ENCODE measurements at places on chromosomes 12 and 14.

GRCh38 chr12:1660304-1661187 is 30.3 kb upstream of the ADIPOR2 start:
- no peak for DNase-seq

DNA sequence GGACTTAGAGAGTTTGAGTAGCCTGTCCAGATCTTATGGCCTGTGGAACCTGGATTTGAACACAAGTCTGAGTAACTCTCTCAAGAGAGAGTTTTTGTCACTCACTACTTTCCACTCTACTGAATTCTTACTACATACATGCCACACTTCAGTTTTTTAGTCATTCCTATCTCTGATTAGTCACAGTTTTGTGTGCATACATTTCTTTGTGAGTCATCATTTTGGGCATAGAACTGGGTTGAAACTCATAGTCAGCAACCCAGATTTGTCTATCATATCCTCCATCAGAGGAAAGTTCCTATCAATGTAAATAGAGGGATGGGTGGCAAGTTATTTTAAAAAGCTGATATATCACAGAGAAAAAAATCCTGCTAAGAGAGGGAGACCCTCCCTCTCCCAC is 42.9 kb downstream of the FLRT2 start:
- no peak for DNase-seq

DNA sequence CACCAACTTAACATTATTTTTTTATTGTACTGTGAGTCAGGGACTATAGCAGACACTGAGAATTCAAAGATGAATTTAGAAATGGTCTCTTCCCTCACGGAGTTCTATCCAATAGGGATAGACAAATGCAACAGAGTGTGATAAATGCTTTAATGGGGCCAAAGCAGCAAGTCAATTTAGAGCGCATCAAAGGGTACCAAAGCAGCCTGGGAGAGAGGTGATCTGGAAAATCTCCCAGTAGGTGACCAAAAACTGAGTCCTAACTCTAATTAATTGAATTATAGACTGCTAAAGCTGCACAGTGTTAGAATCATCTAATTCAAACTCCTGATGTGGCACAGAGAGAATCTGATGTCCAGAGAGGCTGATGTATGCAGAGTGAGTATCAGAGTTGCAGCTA is 2.6 kb downstream of the LIN7A start:
- no peak for DNase-seq

DNA sequence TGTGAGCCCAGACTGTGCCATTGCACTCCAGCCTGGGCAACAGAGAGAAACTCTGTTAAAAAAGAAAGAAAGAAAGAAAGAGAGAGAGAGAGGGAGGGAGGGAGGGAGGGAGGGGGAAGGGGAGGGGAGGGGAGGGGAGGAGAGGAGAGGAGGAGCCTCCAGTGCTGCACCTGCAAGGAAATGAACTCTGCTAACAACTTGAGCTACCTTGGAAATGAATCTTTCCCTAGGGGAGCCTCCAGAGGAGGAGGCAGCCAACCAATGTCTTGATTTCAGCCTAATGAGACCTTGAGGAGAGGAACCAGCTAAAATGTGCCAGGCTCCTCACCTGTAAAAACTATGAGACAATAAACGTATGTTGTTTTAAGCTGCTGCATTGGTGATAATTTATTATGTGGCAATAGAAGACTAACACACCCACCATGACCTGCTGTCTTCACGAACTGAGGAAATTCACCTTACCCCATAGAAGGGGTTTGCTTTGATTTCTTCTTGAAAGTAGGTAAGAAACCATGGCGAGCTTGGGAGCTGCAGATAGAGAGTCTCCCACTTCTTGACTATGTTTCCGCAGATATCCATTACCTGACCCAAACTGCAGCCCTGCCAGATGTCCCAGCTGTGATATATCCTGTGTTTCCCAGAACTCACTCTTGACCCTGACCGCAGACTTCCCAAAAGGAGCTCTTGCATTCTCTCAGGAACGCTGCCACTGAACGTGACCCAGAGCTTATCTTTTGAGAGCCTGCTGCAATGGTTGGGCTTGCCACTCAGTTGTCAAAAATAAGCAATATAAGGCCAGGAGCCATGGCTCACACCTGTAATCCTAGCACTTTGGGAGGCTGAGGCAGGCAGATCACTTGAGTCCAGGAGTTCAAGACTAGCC is 31.5 kb upstream of the TMPO start:
- no peak for DNase-seq

GRCh38 chr12:112304436-112304835 is 77.8 kb downstream of the HECTD4 start:
- no peak for DNase-seq

DNA sequence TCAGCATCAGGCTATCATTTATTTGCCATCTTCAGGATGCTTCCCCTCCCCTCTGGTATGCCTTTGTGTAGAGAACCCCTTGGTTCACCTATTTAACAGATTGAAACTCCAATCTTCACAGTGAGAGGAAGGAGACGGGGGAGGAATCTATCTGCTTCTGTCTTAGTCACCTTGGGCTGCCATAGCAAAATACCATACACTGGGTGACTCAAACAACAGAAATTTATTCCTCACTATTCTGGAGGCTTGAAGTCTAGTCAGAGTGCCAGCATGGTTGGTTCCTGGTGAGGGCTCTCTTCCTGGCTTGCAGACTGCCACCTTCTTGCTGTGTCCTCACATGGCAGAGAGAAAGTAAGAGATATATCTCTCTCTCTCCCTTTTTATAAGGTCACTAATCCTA is 13.5 kb upstream of the EML1 start:
- no peak for DNase-seq

DNA sequence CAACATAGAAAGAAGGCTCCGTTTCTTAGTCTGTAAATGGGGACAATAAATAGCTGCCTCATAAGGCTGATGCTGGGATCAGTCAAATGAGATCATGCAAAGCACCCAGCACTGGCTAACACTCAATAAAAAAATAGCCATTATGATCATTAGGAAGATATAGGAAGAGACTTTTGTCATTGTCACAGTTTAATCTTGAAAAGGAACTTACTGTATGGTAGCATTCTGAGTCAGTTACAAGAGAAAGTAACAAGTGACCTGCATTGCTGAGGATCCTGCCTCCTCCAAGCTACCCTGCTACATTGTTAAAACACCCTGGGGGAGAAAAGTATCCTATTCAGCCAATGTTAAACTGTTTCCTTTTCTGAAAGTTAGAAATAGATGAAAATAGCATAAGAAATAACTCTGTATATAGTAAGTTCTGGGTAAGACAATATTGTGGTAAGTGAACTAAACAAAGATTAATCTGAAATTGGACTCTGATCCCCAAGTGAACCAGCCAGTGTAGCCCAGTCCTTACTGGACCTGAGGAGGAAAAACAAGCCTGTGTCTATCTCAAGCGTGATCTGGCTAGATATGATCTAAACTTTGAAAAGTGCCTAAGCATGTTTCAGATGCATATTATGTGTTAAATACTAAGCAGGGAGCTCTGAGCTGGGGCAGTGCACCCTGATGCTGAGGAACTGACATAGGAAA is 3.6 kb upstream of the NUDT4 start:
- DNase-seq: peak; percentile 40

GRCh38 chr12:46382408-46382963 is 9.9 kb upstream of the SLC38A2 start:
- peak; percentile 22 for DNase-seq

DNA sequence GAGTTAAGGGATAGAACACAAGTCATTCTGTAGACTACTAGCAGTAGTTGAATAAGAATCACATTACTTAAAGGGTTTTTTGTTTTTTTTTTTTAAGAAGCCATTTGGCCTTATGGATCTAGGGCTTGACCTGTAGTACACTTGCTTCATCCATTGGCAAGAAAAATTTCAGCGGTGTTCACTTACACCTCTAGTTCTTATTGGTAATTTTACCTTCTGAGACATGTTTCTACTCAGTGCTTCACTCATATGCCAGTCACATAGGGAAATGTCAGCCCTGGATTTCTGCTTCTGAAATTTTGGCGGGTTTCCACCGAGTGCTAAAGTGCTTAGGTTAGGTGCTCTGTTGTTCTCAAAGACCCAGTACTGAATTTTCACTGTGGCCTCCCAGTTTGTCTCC is 72.9 kb downstream of the FRMD6 start:
- no peak for DNase-seq

DNA sequence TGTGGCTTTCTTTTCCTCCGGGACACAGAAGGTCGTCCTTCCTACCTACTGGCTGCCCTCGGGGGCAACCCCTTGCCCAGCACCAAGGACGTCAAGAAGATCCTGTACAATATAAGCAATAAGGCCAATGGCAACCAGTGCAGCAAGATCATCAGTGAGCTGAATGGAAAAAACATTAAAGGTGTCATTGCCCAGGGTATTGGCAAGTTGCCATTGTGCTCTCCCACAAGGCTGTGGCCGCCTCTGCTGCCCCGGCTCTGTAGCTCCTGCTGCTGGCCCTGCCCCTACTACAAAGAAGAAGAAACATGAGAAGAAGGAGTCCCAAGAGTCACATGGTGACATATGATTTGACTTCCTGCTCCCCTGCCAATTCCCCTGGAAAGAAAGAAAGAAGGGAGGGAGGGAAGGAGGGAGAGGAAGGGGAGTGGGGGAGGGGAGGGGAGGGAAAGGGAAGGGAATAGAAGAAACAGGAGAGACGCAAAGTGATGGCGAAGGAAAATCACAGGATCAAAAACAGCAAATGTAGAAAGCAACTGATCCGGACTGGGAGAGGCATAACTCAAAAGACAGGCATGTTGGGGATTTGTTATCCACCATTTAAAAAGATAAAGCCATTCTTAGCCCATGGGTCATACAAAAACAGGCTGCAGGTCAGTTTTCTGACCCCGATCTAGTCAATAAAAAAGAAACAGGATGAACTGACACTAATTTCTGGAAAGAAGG is 61.3 kb upstream of the RESF1 start:
- peak; percentile 76 for DNase-seq

DNA sequence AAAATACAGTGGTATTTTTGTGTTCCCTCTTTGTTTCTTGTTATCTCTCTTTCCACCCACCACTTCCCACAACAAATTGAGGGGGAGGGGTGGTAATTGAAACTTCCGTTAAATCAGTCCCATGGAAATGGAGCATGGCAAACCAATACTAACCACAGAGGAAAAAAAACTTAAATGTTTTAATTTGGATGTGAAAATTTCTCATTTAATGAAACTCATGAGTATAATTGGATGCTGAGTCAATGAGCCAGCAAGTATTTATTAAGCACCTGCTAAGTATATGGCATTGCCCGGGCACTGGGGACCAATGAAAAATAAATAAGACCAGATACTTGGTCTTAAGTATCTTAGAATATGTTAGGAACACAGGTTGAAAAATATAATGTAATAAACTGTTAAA is 147.5 kb downstream of the KCNH5 start:
- DNase-seq: no peak

DNA sequence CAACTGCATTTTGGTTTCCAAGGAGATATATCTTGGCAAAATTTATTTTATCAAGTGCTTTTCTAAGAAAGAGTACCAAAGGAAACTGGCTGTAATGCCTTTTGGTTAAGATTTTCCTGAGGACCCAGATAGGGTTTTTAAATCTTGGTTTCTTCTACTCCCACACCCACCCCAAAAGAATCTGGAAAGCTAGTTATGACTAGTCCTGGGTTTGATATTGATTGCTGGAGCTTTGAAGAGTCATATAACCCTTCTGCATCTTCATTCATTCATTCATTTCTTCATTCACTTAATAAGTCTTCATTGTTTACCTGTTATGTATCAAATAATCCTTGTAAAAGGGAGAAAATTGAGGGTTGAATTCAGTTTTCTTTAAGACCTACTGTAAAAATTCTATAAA is 425.2 kb downstream of the PCNX1 start:
- DNase-seq: no peak

- no peak for DNase-seq
These were observed 185.9 kb downstream of the PPFIA2 start for GRCh38 chr12:81573228-81573627.

DNA sequence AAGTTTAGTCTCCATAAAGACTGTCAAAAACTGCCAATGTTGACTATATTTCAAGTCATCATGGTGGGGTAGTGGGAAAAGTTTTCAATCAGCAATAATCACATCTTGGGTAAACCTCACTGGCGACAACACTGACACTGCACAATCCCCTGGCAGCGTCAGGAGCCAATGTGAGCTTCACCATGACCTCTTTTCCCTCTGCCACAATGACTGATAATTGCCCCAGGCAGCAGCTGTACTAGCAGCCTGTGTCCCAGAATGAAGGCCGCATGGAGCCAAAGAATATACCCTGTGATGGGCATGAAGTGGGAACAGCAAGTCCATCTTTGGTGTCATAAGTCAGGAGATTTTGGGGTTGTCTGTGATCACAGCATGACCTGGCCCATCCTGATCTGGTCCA is 5.3 kb downstream of the MMAB start:
- DNase-seq: no peak

DNA sequence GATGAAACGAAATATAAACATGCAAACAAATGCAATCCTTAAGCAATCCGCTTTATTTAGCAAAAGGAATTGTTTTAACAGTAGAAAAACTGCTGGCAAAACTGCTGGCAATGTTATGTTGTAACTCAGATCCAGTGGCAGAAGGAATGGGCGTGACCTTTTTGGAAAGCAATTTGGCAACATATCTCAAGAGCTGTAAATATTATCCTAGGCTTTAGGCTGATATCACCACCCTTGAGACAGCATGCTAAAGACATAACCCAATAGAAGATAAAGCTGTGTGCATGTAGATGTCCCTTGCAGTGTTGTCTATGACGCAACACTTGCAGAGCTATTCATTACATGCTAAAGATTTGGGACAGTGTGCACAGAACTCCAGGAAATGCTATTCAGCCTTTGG is 138.5 kb downstream of the DICER1 start:
- DNase-seq: no peak

- no peak for DNase-seq
These were observed 69.0 kb upstream of the DDX11 start for GRCh38 chr12:31004666-31005065.

- DNase-seq: no peak
These were observed 29.8 kb downstream of the APAF1 start for GRCh38 chr12:98674841-98675240.

GRCh38 chr12:107929436-107929835 is 154.9 kb downstream of the ASCL4 start:
- DNase-seq: peak; percentile 16

GRCh38 chr14:100640471-100641273 is 53.5 kb upstream of the BEGAIN start:
- DNase-seq: no peak

GRCh38 chr12:102376181-102376747 is 104.1 kb downstream of the IGF1 start:
- no peak for DNase-seq

DNA sequence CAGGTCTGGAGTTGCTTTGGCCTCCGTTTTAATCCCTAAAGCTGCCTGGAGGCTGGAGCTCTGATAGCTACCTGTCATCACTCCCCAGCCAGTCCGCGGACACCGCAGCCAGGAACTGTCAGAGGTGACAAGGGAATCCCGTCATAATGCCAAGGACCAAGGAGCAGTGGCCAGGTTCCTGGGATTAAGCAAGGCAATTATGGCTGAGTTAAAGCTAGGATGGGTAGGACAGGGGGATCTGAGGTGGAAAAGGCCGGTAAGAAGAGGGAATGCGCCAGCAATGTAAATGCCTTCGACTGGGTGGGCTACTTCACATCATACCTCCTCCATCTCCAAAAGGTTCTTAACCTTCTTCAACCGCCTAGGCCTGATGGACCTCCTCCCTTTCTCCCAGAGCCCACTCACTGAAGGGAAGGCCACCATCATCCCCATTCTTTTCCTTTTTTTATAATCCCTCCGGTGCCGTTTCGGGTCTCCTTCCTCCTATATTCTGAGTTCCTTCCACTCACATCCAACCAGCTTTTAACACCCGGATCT is 1.9 kb downstream of the PPP1R3E start:
- peak; percentile 70 for DNase-seq

Measured in ELF-1 (cell line).